ENCODE measurements at places on chromosomes 7 and 10. TPM values are rescaled to one million over a fixed set of nuclear protein-coding genes. Genes with fewer than 3 reads are reported as not detected.

Gene IRF5
- total RNA-seq = not detected

DNA sequence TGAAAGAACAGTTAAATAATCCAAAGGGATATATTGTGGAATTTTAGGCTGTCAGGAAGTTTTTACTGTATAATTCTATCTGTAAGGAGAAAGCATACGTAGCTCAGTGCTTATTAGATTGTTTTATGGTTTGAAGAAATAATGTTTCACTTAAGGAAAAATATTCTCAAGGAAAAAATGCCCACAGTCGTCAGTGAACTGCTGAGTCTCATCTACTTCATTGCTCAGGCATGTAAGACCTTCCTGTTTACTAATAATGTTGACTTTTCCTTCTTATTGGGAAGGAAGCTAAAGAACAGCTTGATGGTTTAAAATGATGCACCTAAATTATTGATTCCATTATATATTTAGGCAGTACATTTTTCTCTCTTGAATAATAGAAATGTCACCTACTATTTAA lies 304.2 kb downstream of the SDK1 start:
- peak; percentile 41 for DNase-seq

DNA sequence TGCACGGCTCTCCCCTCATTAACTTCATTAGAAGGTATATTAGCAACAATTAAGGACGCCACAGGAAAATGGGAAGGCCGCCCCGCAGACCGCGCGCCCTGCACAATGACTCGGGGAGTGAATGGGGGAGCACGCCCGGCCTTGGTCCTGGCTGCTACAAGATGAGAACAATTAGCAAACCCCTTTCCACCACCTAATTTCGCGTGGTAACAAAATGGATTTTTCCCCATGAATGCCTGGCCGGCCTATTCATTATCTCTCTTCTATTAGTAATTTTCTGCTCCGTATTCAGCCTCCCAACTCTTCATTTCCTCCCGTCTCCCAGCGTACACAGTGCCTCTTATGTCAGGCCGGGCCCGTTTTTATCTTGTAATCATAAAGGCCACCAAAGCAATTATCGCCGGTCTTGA lies 346.9 kb downstream of the DNAJB6 start:
- DNase-seq = no peak

- DNase-seq = no peak
These were observed 47.9 kb downstream of the SP8 start for GRCh38 chr7:20738518-20739481.
